ENCODE measurements at places on chromosomes 1 and 21.

GRCh38 chr1:202597090-202597761 lies 113.0 kb downstream of the SYT2 start:
- DNase-seq = no peak

DNA sequence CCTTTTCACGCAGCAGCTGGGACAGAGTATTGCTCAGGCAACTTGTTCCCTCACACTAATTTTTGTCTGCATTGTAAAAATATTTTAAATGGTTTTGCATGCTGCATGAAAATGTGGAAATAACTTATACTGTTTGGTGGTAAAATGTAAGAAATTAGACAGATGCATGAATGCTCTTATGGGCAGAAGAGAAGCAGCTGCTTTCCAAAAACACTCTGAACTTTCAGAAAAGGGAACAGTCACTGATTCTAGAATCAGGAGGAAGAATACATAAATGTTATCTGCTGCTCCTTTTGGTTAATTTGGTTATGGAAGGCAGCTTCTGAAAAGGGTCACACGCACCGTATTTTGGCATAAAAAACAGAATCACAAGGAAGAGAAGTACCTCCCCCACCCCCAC lies 87.0 kb upstream of the RUNX1 start:
- DNase-seq = no peak

DNA sequence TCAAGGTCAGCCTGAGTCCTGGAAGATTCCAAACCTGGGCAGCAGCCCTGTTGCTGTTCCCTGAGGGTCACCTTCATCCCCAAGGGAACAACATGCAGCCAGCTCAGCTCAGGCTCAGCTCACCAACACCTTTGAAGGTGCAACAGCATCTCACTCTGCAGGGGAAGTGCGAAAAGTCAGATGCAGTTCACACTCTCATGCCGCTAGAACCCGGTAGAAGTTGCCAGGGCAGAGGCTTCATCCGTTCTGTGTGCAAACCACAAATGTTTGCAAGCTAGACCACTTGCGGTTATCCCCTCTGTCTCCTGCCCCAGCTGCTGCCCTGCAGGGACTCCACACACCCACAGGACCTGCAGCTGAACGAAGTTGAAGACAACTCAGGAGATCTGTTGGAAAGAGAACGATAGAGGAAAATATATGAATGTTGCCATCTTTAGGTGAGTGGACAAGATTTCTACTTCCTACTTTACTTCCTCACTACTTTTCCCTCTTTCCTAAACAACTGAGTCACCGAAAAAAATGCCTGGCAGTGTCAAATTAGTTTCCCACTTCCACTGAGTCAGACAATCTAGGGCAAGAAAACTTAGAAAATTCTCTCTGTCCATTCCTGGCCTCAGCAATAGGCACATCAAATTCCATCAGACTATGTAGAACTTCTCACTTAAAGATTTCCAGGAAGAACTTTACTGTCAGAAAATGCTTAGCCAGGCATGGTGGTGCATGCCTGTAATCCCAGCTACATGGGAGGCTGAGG lies 1.8 kb upstream of the FCRL6 start:
- no peak for DNase-seq

DNA sequence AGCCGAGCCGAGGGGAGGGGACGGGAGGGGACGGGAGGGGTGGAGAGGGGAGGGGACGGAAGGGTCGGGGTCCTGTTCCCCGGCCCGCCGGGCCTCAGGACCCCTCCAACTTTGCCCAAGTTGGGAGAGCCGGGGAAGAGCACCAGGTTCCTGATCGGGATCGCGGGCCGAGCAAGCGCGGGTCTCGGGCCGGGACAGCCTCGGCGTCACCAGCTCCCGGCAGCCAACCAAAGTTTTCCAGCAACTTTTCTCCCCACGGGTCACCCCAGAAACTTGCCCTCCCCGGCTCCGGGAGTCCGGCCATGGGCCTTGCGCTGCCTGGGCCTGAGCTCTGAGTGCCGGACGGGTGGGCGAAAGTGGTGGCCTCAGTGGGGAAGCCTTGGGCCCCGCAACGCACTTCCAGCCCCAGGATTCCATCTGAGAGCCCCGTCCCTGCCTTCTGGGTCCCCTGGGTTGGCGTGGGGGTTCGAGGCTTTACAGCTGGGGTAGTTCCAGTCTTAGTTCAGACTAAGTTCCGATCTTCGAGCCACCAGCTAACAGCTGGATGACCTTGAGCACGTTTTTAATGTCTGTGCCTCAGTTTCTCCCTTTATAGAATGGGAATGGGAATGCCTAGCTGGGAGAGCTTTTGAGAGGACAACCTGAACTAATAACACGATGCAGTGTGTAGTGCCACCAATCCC lies 458 bp downstream of the ZC3H12A start:
- no peak for DNase-seq

DNA sequence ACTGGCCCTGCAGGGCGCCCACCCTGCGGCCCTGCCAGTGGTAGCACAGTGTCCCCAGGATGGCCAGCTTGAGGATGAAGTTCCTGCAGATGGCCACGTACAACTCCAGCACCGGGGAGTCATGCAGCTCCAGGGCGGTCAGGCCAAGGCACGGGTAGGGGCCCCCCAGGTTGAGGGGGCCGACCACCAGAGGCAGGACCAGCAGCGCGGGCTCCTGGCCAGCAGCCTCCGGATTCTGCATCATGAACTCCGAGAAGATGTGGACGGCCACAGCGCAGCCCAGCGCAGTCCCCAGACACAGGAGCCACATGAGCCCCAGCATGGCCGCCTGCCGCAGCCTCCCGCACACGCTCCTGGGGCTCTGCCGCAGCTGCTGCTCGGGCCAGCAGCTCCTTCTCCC lies 41.0 kb downstream of the ZNF691 start:
- DNase-seq = no peak

DNA sequence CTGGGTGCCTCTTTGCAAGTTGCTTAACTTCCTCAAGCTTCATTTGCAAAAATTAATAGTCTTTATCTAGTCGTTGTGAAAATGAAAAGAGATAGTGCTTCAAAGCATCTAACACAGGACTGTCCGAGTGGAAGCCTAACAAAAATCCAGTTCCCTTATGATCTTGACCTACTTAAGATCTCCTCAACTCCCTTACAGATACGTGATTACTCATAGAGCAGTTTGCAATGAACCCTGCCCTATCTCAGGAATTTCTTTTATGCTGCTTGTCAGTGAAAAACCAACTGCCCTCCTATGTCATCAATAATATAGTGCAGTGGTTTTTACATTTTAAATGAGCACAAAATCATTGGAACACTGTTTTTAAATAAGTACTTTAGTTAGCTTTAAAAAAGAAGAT lies 314.3 kb downstream of the BACH1 start:
- DNase-seq = no peak

DNA sequence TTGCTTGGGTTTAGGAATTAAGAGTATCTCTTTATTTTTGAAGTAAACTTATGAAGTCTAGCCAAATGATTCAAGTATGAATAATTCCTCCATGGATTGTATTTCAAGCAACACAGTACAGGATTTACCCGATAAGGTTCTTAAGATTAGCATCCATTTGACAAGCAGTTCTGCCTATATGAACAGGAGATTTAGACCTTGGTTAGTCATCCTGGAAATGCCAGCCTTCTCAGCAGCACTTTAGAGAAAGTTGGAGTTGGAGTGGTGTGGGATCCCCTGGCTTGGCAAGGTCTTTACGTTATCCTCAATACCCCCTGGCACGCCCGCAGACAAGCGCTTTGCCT lies 1.6 kb downstream of the BCAR3 start:
- DNase-seq = no peak

DNA sequence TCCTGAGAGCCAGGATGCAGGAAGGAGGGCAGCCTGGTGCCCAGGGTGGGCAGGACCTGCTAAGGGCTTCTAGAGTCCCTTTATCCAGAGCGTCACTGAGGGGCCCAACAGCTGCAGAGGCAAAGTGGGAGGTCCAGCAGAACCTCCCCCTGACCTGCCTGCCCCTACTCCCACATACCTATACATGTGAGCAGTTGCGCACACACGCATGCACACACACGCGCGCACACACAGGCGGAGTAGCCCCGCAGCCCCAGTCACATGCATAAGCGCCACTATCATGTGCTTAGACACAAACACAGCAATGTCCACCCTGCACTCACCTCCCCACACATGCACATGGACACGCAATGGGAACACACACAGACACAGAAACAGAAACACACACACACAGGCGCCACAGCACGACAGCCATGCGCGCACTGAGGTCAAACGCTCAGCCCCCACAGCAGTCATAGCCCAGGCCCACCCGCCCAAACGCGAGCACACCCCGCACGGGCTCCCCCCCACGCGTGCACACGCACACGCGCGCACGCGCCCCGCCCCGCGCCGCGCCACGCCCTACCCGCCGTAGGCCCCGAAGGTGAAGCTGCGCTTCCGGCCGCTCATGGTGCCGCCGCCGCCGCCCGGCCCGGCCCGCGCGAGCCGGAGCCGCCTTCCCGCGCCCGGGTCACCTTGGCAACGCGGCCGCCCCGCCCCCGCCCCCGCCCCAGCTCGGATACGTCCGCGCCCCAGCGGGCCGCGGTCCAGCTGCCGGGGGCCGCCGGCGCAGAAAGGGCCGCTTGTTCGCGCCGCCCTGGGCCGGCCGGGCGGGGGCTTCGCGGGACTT lies 17.7 kb downstream of the RAP1GAP start:
- no peak for DNase-seq

GRCh38 chr1:12764016-12764415 lies 9.5 kb upstream of the PRAMEF12 start:
- DNase-seq = no peak

- no peak for DNase-seq
These were observed 56.4 kb downstream of the EDN2 start for GRCh38 chr1:41427916-41428737.

DNA sequence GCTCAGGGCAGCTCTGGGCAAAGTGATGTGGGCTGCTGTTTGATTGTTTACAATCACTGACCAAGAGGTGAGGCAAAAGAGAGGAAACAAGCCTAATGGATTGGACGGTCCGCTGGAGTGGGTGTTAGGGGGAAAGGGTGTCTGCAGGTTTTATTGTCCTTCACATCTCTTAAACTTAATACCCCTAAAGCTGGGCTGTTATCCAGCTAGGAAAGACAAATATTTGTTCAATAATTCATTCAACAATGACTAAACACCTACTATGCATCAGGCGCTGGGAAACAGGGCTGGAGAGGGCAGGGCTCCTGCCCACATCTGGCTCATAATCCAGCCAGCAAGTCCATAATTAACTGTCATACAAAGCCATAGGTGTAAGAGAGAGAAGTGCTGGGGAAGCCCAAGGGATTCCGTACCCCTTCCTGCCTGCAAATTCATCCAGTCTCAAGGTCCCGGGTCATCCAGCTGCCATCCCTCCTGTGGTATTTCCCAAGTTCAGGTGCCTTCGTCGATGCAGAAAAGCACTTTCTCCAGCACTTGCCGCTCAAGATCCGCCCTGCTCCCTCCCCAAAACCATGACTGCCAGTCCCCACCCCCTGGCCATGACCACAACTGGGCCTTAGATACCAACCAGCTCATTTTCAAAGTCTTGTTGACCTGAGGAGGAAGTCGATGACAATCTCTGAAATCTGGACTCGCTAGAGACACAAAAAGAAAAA lies 10.7 kb downstream of the TMEM63A start:
- DNase-seq = no peak

- no peak for DNase-seq
These were observed 11.8 kb upstream of the RPL5 start for GRCh38 chr1:92820024-92820423.

Data from AG09309 (cell line).